ENCODE measurements at places on chromosomes 2 and 18.

- DNase-seq: peak; percentile 35
These were observed 16.9 kb downstream of the STEAP3 start for GRCh38 chr2:119240311-119241204.

DNA sequence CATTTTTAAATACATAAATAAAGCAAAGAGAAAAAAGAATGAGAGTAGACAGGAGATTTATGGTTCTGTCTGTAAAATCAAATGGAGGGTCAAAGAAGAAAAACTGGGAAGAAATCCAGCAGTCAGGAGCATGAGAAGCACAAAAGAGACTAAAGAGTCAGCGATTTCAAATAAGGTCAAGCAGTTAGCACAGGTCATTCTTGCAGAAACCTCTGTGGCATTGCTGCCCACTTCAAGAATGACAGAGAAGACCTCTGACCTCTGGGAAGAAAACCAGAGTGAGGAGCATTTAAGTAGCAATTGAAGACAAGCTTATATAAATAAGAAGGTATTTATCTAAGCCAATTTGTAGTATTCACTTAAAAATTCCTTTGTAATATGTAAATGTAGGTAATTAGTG is 172.0 kb upstream of the SPOPL start:
- no peak for DNase-seq

DNA sequence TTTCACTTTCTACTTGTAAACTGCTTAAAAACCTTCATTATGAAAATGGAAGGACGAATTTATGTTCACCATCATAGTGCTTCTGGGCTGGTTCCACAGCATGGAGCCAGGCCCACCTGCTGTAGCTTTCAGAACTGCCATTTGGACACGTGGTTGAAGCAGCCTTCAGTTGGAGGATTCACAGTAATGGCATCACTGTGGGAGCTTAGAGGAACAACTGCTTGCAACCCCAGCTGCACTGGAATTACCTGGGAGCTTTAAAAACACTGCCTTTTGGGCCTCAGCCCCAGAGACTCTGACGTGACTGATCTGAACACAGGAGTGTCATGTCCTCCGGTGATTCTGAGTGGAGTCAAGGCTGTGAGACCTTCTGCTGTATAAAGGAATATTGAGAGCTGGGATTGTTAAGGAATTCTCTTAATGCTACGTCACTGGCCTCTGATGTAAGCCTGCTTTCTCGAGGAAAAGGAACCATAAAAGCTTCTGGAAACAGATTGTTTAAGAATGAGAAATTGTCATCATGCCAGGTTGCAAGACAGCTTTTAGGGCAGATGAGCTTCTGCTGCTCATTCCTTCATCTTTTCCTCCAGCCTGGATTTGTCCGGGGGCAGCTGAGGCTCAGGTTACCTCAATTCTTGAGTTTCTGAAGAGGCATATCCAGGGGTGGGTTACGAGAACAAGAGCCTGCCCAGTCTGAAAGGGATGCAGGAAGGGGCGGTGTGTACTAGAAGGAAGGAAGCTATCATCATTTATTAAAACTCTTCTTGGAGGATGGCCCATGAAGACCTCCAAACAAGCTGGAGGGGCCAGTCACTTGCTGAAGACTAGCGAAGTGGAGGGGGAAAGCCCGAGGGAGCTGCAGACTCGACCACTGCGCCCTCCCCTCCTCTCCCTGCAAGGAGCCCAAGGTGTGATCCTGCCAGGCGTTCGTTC is 1.3 kb upstream of the IL1R1 start:
- DNase-seq: no peak

GRCh38 chr2:60468382-60469085 is 84.9 kb downstream of the BCL11A start:
- no peak for DNase-seq

GRCh38 chr18:46196627-46197243 is 92.5 kb downstream of the HAUS1 start:
- DNase-seq: no peak

GRCh38 chr2:198966269-198966668 is 491.5 kb downstream of the SATB2 start:
- no peak for DNase-seq

- DNase-seq: no peak
These were observed 437.4 kb upstream of the POU3F3 start for GRCh38 chr2:104416339-104417000.

GRCh38 chr2:236302555-236302954 is 38.3 kb upstream of the ASB18 start:
- DNase-seq: no peak

DNA sequence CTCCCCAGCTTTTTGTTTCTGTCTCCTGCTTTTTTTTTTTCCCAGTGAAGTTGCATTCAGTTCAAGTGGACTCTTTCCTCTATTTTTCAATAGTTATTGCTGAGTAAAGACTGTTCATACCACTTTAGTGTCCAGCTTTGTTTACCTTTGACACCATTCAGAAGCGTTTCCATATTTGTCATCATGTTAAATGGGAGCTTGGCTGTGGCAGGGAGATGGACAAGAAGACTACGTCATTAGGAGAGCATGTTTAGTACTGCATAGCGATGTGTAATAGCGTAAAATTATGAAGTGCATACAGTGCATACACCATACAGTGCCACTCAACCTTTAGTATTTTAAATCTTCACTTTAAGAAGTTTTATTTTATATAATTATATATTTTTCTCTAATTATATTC is 655.9 kb downstream of the DCC start:
- no peak for DNase-seq

DNA sequence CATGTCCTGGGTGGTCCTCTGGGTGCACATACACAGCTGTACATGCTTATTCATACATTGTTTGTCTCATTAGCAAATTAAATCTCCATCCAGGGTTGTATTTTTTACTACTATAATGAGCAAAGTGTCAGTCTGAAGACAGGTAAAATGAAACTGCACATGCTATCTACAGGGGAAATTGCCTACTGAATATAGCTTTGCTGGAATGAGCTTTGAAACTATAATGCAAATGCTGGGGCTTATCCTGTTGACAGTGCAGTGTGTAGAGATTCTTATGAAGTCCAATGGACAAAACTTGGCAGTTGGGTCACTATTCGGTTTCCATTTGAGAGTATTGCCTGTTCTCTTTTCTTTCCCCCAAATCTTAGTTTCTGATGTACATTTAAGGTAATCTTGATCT is 292.8 kb upstream of the LRP1B start:
- no peak for DNase-seq

GRCh38 chr2:30721241-30721640 is 86.0 kb downstream of the CAPN13 start:
- no peak for DNase-seq

- DNase-seq: no peak
These were observed 108.7 kb upstream of the ATL2 start for GRCh38 chr2:38485734-38486133.

DNA sequence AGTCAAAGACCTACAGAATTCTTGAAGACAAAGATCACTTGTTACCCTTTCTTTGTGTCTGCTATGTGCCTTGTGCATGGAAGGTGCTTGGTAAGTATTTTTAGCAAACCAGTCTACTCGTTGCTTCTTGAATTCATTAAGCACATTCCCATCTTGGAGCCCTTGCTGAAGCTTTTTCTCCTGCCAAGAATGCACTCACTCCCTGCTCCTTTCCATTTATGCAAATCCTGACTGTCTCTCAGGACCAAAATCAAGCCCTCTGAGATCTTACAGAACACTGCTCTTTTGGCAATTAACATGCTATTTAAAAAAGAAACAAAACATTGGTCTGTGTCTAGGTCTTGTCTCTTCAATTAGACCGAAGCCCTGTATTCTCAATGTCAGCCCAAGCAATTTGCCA is 75.8 kb downstream of the CLHC1 start:
- peak; percentile 55 for DNase-seq

DNA sequence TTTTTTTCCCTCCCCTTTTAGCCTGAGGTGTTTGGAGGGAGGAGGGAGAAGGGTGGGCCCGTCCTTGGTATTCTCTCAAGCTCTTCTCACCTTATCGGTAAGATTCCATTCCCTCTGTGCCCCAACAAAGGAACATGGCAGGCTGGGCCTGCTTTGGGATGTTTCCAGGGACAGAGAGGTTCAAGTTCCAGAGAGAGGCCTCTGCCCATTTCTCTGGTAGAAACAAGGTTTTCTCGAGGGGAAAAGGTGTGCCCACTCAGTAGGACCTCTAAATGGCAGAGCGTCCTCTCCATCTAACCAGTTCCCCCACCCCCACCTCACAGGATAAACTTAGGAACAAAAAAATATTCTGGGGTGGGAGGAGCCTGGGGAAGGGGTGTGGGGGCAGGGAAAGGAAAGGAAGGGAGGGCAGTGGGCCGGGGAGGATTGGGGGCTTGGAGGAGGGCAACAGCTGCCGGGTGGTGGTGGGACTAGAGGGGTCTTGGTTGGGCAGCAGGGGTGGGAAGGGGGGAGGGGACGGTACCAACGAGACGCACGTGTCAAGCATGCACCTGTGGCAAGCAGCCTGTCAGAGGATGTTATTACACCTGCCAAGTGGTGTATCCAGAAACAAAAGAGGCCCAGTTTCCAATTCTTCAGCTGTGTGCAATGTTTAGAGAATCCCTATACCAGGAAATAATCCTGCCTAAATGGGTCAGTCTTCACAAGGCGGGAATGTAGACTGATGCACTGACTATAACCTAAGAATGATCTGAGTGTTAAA is 2.1 kb downstream of the PCBP1 start:
- no peak for DNase-seq

DNA sequence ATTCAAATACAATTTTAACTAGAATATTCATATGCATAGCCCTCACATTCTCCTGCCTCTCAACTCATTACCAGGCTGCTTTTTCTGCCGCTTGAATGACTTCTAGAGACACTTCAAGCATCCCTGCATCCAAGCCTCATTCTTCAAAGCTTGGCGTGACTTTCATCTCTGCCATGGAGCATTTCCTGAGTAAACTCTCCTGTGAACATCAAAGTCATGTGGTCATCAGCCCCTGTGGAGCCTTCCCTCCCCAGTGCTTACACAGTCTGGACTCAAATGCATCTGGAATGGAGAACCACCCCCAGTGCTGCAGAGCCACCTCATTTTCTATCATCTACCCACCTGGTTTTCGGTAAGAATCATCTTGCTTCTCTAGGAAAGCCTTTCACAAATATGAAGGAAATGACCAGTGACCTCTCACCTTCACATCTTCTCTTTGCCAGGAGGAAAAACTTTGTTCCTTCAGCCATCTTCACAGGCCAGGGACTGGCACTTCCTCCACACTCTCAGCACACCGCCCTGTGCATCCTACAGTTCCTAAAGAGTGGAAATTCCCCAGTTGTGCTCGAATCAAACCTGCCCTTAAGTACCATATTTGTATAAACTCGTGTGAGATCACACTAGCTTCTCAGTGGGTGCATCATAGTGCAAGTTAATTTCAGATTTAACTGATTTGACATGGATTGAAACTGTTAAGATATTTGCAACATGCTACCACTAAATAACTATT is 116.4 kb downstream of the COL6A3 start:
- no peak for DNase-seq

DNA sequence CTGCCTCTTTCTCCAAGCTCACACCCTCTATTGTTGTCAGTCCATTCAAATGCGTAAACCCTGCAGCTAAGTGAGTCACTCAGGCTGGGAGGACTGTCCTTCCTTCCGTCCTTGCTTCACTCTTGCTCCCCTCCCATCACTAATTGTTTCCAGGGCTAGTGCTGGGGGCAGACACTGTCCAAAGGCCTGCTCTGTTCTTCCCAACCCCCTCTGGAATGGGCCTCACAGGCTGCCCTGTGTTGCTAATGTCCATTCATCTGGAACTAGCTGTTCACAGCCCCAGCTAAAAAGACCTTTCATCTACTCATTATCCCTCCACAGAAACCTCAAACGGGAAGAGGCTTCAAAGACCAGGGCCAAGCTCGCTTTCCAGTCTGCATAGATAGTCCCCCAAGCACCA is 31.9 kb upstream of the NRP2 start:
- no peak for DNase-seq

- no peak for DNase-seq
These were observed 103.9 kb upstream of the TACR1 start for GRCh38 chr2:75303227-75303626.

DNA sequence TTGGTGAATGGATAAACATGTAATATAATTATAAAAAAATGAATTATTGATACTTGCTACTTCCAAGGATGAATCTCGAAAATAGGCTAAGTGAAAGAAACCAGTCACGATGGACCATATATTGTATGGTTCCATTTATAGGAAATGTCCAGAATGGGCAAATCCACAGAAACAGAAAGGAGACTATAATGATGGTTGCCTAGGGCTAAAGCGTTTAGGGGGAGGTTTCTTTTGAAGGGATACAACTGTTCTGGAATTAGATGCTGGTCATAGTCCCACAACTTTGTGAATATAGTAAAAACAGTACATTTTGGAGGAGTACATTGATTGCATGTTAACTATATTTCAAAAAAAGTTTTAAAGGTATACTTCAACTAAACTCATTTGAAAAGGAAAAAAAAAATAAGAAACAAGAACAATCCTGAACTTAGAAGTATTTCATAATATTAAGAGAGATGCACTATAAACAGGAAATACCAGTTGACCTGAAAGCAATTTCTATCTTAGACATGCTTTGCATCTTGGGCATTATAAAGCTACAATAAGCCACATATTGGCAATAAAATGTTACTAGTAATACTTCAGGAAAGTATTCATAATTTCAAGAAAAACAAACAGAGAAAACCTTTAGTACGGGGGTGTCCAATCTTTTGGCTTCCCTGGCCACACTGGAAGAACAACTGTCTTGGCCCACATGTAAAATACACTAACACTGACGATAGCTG is 130.0 kb downstream of the C2orf74 start:
- no peak for DNase-seq

DNA sequence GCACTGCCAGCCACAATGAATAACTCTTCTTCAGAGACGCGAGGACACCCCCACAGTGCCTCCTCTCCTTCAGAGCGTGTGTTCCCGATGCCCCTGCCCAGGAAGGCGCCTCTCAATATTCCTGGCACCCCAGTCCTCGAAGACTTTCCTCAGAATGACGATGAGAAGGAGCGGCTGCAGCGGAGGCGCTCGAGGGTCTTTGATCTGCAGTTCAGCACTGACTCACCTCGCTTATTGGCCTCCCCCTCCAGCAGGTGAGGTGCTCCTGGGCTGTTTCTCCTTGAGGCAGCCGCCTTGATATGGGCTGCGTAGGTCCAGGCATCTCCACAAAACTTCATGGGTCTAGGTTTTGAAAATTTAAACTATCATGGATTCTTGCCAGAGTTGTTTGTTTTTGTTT is 6.1 kb downstream of the NCAPH start:
- DNase-seq: no peak

DNA sequence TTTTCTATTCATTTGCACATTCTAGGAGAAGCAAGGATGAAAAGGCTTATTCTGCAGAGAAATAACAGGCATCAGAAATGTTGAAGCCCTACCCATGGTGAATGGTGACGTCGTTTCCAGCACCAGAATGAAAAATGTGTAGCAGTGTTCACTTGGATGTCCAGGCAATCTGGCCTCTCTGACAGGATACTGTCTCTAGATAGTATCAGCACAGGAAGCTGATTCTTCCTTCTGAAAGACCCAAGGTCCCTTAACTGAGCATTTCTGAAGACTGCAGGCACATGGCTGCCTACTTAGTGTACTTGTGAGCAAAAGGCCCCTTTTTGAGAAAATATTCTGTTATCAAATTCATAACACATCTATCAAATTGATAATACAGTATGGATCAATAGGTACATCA is 234.1 kb downstream of the XIRP2 start:
- DNase-seq: no peak

GRCh38 chr2:55150834-55151233 is 81.3 kb downstream of the CLHC1 start:
- no peak for DNase-seq

Measured in anterior cingulate cortex (tissue), 58 donors.